Neuronal stem cell (in vitro differentiated cells): ENCODE measurements at places on chromosomes 6 and 20.

DNA sequence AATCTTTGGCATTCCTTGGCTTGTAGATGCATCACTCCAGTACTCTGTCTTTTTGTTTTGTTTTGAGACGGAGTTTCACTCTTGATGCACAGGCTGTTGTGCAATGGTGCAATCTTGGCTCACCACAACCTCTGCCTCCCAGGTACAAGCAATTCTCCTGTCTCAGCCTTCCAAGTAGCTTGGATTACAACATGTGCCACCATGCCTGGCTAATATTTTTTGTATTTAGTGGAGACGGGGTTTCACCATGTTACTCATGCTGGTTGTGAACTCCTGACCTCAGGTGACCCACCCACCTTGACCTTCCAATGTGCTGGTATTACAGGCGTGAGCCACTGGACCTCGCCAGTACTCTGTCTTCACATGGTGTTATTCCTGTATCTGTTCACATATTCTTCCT is 35.8 kb upstream of the LGSN start:
- no peaks in the 10 kb centered on the region for H3K4me1 ChIP-seq
- H3K27ac ChIP-seq, result no peak overlapping the region
- H3K27me3 ChIP-seq, result no peaks in the 10 kb centered on the region
- no peaks in the 10 kb centered on the region for H3K36me3 ChIP-seq

DNA sequence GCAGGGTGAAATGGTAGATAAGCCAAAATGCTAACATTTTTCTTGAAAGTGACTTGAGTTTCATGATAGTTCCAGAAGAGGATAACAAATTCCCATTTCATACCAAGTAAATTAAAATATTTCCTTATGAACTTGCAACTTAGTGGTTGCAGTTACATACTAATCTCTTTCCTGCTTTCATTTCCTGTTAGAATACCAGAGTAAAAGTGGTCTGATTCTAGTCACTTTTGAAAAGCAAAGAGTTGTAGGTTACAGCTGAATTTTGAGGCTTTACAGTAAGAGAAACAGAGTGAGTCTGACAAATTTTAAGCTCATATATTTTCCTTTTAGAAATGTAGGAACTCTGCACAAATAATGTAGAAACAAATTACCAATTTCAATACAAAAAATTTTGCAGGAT is 117.4 kb downstream of the ZFAND3 start:
- no peak for DNase-seq
- peaks cover 6% of the 10 kb centered on the region for H3K36me3 ChIP-seq

DNA sequence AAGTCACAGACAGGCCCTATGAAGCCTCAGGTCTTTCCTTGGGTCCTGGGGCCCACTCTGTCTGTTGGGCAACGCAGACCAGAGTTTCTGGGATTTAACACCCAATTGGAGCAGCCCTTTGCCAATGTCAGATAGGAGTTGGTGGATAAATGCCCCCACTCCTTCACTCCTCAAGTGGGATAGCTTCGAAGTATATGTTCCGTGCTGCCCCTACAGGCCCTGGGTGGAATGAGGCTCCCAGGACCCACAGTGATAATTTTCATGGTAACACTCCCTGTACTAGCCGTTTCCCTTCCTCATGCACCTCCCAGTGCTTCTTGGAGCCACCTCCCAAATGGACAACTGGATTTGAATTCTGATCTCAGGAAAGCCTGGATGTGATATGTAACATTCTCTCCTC is 145.4 kb downstream of the FOXA2 start:
- DNase-seq, result no peak
- H3K27me3 ChIP-seq, result no peaks in the 10 kb centered on the region
- no peaks in the 10 kb centered on the region for H3K36me3 ChIP-seq
- H3K4me3 ChIP-seq, result no peak overlapping the region

- DNase-seq, result no peak
- no peaks in the 10 kb centered on the region for H3K4me1 ChIP-seq
- no peak overlapping the region for H3K27ac ChIP-seq
- no peaks in the 10 kb centered on the region for H3K27me3 ChIP-seq
Observed at GRCh38 chr20:40287683-40288082, 401.4 kb downstream of the MAFB start.

DNA sequence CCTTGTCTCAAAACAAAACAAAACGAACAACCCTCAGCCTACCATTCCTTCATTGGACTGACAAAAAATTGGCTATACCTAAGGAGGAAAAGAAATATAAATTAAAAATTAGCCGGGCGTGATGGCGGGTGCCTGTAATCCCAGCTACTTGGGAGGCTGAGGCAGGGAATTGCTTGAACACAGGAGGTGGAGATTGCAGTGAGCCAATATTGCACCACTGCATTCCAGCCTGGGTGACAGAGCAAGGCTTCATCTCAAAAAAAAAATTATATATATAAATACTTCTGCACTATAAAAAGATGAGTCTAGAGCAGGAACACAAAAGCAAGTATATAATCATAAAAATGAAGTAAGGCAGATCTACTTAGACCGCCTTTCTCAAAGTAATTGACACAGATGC is 109.8 kb downstream of the CRYBG1 start:
- H3K36me3 ChIP-seq, result no peaks in the 10 kb centered on the region
- no peak overlapping the region for H3K27ac ChIP-seq
- no peak overlapping the region for H3K4me3 ChIP-seq
- DNase-seq, result no peak
